Midbrain (tissue), 1 donor: ENCODE measurements at places on chromosomes 12 and 14.

GRCh38 chr12:119630223-119630780, 36.7 kb downstream of the TMEM233 start:
- DNase-seq, result no peak

DNA sequence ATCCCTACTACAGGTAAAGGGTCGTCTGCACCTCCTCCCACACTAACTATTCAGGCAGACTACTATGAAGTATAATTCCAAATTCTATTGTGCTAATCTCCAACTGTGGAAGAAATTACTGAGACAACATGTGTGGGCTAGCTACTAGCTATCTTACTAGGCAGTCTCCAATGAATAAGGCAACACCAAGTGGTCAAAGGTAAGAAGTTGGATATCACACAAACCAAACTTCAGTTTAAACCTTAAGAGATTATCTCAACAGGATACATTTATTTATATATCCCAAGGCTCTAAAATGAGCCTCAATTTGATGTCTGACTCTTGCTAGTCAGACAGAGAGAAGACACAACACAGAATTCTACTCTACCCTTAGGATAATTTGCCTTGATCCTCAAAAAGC, 14.1 kb downstream of the MED13L start:
- no peak for DNase-seq

DNA sequence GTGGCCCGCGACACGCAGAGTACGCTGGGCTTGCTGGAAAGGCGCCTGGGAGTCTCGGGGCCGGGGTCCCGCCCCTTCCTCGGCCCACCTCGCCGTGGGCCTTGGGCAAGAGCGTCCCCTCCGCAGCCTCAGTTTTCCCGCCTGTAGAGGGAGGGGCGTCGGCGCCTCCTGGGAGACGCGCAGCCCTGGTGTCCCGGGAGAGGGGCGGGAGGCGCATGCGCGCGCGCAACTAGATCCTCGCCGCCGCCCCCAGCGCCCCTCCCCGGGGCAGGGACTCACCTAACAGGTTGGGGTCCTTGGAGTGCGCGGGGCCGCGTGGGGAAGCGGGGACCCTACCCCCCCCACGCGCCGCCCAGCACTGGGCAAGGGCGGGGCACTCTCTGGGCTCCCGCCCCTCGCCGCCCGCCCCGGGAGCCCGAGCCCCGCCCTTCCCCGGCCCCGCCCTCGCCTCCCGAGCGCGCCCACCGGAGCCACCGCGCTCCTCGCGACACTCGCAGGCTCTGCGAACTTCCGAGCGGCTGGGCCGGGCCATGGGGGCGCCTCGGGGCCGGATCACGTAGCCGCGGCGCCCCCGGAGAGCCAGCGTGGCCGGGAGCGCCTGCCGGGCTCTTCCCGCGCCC, at the start of gene KIF26A:
KIF26A (plus strand) TSS at position 490 of the 620 bp plus-strand sequence. CDS start 136 bp downstream, outside the sequence.
- DNase-seq, result no peak

DNA sequence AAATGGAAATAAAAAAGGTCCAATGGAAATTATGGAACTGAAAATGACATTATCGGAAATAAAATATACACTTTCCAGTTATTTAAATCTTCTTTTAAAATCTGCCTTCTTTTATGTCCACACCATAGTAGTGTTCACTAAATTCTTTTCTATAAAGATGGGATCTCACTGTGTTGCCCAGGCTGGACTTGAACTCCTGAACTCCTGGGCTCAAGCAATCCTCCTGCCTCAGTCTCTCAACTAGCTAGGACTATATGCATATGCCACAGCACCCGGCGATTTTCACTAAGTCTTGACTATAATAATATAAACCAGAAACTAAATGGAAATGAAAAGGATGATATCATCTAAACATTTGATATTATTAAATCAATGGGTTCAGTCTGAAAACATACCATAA, 188.4 kb downstream of the MED13L start:
- no peak for DNase-seq

- no peak for DNase-seq
Measured at GRCh38 chr12:94258593-94258992, 110.2 kb downstream of the PLXNC1 start.

- DNase-seq, result peak; percentile 64
Measured at GRCh38 chr12:127145929-127146789, 1120.8 kb upstream of the TMEM132C start.

GRCh38 chr12:96359328-96359727, 40.9 kb downstream of the CDK17 start:
- DNase-seq, result no peak

DNA sequence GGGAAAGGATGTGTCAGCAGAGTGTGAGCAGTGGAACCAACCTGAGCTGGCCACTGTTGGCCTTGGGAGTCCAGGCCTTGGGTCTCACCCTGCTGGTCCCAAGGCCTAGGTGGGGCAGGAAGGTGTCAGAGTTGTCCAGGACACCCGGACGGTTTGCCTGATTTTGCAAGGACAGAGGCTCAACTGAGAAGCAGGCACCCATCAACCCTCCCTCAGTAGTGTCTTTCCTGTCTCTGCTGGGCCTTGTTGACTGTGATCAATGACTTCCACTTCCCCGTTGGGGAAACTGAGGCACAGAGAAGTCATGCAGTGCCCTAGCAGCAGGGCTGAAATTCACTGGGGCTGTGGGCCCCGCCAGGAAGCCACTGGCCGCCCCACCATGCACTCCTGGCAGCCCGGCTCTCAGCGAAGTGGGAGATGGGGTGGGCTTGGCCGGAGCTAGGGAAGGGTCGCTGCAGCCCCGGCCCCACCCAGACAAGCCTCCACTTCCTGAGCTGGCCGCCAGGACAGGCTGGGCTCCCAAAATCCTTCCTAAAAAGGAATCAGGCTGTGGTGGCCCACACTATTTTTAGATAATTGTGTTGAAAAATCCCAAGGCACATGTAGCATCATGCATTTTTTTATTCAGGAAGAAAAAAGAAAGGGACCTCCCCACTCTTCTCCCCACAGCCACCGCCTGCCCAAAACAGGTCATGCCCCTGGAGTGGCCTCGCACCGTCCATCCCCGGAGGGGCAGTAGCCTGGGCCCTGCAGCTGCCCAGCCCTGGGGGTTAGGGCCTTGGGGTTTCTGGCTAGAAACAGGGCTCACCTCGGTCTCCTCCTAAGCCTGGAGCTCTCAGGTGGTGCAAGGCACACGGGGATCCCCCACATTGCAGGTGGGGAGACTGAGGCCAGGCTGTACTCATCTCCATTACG, 127.4 kb downstream of the CALM1 start:
- DNase-seq, result no peak

DNA sequence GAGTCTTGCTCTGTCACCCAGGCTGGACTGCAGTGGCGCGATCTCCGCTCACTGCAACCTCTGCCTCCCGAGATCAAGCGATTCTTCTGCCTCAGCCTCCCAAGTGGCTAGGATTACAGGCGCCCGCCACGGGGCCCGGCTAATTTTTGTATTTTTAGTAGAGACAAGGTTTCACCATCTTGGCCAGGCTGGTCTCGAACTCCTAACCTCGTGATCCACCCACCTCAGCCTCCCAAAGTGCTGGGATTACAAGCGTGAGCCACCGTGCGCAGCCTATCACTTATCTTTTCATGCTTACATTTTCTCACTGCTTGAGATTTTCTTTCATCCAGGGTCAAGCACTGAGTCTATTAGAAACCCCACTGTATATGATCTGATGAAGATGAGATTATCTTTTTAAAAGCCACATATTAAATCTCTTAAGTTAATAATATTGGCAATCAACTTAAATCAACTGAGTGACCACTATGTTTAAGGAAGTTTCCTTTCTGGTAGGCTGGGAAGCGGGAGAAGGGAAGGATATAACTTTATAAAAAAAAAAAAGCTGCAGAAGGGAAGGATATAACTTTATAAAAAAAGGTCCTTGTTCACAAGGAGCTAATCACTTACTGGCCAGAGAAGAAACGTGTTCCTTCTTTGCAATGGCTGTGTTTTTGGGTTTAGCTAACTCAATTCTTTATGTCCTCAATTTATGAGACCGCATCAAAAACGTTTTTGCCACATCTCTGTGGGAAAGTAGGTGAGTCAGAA, 1.3 kb upstream of the MDM2 start:
- no peak for DNase-seq

DNA sequence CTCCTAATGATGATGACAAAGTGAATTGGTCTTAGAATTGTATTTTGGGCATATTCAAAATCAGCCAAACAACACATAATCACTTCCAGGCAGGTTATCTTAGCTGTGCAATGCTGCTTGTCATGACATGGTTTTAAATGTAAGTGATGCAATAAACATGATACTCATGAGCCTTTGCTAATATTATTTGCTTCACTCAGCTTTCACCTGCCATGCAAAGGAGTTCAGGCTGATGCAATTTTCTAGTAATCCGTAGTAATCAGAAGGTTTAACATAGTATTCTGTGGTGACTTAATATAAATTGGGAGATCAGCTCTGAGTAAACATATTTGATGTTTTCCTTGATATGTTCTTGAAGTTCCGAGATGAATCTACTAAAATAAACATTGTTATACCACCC, 29.1 kb downstream of the TMEM260 start:
- DNase-seq, result no peak

DNA sequence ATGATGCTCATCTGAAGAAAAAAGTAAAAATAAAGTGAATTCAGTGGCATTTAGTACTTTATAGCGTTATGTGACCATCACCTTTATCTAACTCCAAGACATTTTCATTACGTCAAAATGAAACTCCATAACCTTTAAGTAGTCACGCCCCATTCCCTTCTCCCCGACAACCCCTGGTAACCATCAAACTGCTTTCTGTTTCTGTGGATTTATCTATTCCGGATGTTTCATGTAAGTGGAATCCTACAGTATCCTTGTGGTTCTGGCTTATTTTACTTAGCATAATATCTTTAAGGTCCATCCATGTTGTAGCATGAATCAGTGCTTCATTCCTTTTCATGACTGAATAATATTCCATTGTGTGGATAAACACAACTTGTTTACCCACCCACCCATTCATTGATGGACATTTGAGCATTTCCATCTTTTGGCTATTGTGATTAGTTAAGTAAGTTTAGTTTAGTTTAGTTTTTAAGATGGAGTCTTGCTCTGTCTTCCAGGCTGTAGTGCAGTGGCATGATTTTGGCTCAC, 18.5 kb upstream of the MAP1LC3B2 start:
- DNase-seq, result no peak

DNA sequence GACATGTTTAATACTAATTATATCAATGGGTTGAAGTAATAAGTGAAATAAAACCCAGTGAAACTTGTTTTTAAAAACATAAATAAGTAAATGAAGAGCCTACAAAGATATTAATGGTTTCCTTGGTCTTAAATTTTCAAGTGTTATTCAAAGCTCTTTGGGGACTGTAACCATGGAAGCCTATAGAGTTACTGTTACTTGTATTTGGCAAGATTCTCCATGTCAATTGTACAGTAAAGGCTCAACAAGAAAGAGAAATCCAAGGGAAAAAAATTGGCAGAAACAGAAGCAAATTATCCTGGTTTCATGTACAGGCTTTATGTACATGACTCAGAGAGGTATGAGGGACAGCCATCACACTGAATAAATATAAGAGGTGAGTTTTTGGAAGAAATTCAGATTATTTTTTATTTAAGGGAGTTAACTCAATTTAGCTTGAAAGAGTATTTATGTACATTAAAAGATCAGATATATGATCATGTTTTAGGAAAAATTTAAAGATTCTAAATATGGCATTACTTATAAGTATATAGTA, 151.1 kb upstream of the HMGA2 start:
- DNase-seq, result no peak

DNA sequence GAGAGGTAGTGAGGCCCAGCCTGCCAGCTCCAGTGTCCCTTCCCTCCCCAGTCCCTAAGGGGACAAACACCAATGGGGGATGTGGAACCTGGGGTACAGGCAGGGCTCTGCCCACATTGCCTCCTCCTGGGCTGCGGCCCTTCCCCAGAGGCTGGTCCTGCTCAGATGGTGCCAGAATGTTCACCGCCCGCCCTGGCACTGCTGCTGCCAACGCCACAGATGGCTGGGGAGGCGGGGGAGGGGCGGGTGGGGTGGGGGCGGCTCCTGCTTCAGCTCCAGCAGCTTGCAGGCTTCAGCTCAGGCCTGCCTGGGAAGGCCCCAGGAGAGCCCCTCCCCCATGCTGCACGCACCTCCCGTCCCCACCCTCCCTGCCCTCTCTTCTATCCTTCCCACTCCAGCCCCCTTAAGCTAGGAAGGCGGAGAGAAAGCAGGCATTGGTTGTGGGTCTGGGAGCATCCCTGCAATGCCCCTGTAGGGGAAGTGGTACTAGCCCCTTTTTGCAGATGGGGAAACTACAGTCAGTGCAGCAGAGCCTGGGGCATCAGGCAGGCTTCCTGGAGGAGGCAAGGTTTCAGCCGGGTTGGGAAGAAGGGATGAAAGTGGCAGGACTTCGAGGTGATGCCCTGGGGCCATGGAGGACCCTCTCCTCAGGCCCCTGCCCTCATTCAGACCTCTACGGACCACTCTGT, 2.0 kb upstream of the BEGAIN start:
- DNase-seq, result no peak

- DNase-seq, result no peak
Measured at GRCh38 chr12:80038062-80038560, 61.2 kb upstream of the OTOGL start.

GRCh38 chr14:84704601-84705000, 825.3 kb upstream of the FLRT2 start:
- no peak for DNase-seq

GRCh38 chr12:57815177-57816000, 3.1 kb downstream of the AVIL start:
- DNase-seq, result no peak

- no peak for DNase-seq
Measured at GRCh38 chr14:93984987-93985410, 8.6 kb upstream of the ASB2 start.

DNA sequence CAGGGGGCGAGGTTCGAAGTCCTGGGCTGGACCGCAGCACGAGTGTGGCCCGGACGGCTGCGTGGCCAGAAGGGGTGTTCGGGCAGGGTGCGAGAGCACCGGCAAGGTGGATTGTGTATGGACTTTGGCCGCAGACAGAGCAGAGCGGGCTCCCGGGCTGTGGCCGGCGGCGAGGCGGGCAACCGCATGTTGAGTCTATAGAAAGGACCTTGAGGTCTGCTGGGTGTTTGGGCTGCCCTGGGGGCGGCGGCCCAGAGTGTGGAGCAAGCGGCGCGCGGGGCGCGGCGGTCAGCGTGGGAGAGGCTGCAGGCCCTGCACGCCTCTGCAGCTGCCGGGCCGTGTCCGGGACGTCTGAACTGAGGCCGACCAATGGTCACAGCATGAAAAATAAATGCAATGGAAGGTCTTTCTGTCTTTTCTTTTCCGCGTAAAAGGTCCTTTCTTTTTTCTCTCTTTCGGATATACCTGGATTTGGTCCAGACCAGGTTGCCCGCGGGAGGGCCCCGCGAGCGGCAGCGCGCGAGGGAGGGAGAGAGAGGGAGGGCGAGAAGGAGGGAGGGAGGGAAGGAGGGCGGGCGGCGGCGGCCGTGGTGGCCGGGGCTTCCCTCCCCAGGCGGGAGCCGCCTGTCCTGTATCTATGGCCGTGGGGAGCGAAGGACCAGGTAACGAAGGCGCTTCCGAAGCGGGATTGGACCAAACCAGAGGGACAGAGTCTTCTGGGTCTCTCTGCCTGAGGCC, 5.5 kb upstream of the HOXC9 start:
- no peak for DNase-seq

- no peak for DNase-seq
Measured at GRCh38 chr12:119700078-119700477, 32.1 kb downstream of the PRKAB1 start.

- DNase-seq, result no peak
Measured at GRCh38 chr12:109549613-109550270, 23.6 kb downstream of the MMAB start.
